Globus pallidus (tissue), 1 donor: ENCODE measurements at places on chromosomes 2 and 18.

- no peak for DNase-seq
These were observed 24.0 kb downstream of the SDC1 start for GRCh38 chr2:20200697-20201555.

DNA sequence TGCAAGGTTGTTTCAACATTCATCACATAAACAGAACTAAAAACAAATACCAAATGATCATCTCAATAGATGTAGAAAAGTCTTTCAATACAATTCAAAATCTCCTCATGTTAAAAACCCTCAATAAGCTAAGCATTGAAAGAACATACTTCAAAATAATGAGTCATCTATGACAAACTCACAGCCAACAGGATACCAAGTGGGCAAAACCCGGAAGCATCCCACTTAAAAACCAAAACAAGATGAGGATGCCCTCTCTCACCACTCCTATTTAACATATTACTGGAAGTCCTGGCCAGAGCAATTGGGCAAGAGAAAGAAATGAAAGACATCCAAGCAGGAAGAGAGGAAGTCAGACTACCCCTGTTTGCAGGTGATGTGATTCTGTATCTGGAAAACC lies 992.2 kb upstream of the PIK3C3 start:
- no peak for DNase-seq

GRCh38 chr2:196853301-196854087 lies 44.3 kb upstream of the C2orf66 start:
- DNase-seq, result no peak

DNA sequence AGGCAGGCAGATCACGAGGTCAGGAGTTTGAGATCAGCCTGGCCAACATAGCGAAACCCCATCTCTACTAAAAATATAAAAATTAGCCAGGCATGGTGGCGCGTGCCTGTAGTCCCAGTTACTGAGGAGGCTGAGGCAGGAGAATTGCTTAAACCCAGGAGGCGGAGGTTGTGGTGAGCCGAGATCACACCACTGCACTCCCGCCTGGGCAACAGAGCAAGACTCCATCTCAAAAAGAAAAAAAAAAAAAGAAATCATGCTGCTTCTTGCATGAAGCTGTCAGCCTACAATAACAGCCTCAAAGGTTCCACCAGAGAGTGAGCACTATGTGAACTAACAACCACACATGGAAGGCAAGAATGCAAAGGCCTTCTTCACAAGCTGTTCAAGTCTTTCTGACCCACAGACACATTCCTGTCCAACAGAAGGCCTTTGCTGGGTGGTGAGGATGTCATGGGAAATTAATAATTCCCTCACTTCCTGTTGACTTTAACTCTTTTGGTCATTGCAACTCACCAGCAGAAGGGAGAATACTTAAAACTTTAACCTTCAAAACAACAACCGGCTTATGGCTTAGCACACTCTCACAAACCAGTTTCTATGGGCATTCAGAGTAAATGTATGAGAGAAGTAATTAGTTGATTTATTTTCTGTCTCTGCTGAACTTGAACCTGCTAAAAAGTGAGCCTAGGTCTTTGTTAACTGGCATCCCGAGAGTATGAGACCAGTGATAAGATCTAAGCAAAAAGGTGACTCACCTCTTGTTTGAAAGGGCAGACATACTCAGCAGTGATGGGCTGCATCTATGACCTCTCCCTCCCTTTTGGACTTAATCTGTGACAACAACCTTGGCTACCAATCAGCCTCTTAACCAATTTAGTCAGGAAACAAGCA lies 11.8 kb downstream of the PLEKHM3 start:
- no peak for DNase-seq

- DNase-seq, result no peak
These were observed 38.4 kb upstream of the NCKAP5 start for GRCh38 chr2:133606616-133607015.

DNA sequence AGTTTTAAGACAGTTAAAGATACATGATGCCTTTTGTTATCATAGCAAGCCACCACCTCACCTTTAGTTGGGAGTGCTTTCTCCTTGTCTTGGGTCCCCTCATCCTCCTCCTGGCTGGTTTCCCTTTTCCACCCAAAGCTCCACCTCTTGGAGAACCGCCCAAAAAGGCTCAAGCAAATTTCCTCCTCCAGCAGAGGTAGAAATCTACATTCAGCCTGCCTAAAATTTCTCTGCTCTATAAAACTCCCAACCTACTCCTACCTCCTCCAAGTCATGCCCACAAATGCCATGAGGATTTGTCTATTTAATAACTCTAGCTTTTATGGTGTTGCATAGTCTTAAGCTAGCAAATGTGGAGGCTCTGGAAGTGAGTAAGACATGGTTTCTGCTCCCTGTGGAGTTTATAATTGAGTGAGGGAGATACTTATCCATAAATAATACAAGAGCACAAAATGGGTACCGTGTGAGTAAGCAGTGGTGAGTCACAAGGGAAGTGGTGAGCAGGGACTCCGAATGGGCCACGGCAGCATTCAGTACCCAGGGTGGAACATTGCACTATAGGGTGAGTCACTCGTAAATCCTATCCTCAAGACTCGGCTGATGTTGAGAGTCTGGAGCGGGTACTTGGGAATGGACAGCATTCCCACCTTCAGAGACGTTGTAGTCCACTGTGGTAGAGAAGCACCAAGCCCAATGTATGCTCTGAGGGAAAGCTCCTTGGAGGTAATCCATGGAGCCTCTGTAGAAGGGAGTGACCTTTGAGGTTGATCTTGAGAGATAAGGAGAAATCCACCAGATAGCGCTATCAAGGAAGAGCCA lies 146.3 kb downstream of the RTN4 start:
- no peak for DNase-seq

GRCh38 chr2:176140513-176141317 lies 10.6 kb upstream of the HOXD4 start:
- DNase-seq, result peak; percentile 63

DNA sequence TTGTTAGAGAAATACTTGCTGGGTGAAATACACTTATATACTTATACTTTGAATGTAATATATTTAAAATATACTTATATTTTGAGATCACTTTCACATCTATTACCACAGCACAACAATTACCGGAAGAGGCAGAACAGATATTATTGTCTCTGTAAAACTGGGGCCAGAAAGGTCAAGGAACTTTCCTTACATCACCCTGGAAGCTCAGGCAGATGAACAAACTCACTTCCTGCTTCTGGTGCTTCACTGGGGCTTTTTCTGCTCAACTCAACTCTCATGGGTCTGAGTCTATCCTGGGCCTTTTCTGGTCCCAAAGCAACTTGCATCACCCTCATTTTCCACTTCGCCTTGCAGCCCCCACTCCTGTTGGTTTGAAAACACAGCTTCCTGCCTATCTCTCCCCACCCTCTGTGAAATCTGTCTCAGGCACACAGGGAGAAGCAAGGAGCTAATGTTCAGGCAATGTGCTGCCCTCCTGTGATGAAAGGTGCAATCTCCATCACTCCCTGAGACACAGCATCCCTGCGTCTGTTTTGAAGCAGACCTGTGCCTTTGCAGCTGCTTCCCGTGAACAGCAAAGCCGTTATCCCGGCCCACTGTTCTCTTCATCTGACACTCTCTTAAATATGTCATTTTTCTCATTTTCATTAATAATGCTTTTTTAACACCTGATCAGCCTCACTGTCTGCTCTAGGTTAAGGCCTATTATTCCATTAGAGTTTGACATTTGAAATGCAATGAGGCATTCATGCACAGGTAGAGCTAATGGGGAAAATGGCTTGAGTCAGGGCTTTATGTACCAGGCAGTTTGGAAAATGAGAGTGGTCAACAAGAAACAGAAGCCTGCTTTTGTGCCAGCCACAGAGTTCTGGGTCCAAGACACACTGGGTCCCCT lies 251.9 kb upstream of the CHAC2 start:
- no peak for DNase-seq

DNA sequence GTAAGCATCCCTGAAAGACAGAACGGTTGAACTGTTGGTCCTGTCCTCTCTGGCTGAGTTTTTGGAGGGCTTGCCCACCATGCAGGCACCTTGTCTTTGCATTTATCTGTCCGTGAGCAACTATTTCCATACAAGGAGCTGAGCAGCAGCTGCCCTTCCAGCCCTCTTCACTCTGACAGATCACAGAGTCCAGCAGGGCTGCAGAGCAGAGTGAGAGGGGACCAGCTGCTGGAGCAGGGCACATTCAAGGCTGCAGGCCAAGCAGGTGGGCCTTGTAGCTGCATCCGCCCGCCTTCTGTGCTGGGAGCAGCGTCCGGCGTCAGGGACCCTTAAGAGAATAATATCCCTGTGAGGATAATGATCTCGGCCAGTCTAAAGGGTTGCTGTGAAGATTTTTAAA lies 9.5 kb downstream of the SMYD1 start:
- DNase-seq, result no peak

GRCh38 chr2:241904791-241905710 lies 35.5 kb downstream of the RTP5 start:
- DNase-seq, result no peak

GRCh38 chr2:136347981-136348380 lies 230.0 kb upstream of the CXCR4 start:
- no peak for DNase-seq

GRCh38 chr18:72830109-72830508 lies 37.7 kb downstream of the NETO1 start:
- DNase-seq, result peak; percentile 11

GRCh38 chr2:144322379-144322778 lies 197.5 kb downstream of the ZEB2 start:
- no peak for DNase-seq

DNA sequence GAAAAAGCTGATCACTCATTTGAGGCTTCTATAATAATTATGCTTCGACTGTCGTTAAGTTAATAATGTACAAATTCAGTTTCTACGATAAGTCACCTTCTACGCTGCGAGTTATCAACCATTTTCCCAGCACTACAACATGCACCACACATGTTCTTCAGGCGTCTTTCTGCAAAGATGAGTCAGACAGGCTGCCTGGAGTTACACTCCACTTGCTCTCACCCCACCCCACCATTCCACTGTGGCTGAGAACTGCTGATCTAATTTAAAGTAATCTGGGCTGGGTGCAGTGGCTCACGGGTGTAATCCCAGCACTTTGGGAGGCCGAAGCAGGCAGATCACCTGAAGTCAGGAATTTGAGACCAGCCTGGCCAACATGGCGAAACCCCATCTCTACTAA lies 218.6 kb downstream of the DYM start:
- DNase-seq, result no peak

GRCh38 chr2:217382794-217383193 lies 522.9 kb upstream of the TNP1 start:
- no peak for DNase-seq

GRCh38 chr2:142973822-142974207 lies 96.4 kb downstream of the KYNU start:
- DNase-seq, result no peak

GRCh38 chr2:29014811-29015421 lies 33.8 kb downstream of the TOGARAM2 start:
- DNase-seq, result no peak

DNA sequence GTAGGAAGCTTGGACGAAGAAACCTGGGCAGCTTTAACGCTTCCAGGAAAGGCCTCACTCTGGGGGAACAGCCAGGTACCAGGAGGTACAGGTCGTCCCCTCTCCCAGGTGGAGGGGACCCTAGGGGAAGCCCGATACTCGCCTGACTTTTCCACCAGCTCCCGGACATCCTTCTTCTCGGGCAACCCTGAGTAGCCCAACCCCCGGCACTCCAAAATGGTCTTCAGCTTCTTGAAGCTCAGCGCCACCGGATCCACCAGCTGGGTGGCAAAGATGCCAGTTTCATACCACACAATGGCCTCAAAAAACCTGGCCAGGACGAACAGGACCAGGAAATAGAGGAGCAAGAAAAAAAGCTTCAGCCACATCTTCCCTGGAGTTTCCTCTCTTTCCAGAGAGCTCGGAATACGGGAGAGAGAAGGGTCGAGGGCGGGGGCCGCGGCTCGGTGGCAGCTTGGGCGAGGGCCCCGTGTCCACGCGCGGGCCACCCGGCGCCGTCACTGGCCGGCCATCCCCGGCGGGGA lies 1.1 kb downstream of the RNF103 start:
- no peak for DNase-seq

- no peak for DNase-seq
These were observed 31.2 kb downstream of the TWIST2 start for GRCh38 chr2:238879043-238879442.

DNA sequence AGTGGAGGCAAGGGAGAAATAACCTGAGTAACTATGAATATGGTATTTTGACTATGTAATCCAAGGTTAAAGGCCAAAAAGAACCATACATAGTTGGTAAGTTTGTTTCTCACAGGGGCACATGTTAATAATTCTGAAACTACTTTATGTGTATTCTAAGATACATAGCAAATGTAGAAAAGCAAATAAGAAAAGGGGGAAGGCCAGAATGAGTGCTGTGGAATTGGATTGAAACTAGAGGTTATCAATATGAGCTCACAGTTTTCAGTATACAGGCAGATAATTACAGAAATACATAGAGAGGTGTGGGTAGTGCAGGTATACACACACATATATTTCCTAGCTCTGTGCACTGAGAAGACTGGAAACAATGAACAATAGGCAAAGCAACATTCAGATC lies 13.7 kb downstream of the INO80C start:
- no peak for DNase-seq

DNA sequence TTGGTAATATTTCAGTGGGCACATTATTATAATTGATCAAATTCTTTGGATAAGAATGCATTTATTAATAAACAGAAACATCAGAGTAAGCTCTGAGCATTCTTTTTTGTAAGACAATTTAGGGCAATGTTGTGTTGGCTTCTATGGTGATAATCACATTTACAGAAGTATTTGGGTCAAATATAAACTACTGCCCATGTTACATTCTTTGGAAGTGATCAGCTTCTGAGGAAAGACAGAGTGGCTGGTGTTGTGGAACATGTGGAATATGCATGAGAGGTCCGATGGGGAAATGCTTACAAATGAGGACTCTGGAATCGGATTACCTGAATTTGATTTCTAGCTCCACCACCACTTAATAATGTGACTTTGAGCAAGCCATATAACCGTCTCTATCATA lies 19.4 kb downstream of the SERPINB13 start:
- no peak for DNase-seq

DNA sequence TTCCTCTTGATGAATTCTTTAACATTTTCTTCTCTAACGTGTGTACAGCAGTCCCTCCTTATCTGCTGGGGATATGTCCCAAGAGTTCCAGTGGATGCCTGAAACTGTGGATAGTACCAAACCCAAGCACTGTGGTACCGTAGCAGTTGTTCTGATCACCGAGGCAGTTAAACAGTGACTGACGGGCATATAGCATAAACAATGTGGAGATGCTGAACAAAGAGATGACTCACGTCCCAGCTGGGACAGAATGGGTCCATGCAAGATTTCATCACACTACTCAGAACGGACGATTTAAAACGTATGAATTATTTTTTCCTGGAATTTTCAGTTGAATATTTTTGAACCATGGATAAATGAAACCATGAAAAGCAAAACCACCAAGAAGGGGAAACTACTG lies 54.5 kb upstream of the SPAG16 start:
- no peak for DNase-seq

- no peak for DNase-seq
These were observed 175.7 kb downstream of the TGIF1 start for GRCh38 chr18:3625742-3626091.
